Uterus (tissue), 4 donors: ENCODE measurements at places on chromosomes 12 and 14.
A peak's percentile ranks its signal among the peaks of the same experiment; 100 is the strongest.

- DNase-seq = no peak
Observed at GRCh38 chr14:80586131-80586530, 355.4 kb downstream of the CEP128 start.

DNA sequence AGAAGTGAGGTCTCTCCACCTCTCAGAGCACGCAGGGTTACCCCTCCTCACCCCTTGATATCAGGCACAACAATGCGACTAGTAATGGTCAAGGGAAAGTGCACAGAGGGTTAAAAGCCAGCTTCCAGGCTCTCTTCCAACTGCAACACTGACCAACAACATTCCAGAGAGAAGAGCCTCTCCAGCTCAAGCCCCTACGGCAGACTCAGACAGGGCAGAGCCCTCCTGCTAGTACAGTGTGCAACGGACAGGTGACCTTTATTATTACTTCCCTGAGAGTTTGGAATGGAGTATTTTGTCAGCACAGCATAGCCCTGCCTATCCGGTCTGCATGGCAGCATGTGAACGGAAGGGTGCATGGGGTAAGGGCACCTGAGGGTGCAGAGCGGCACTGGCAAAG is 73.0 kb downstream of the PTPN21 start:
- DNase-seq = no peak

DNA sequence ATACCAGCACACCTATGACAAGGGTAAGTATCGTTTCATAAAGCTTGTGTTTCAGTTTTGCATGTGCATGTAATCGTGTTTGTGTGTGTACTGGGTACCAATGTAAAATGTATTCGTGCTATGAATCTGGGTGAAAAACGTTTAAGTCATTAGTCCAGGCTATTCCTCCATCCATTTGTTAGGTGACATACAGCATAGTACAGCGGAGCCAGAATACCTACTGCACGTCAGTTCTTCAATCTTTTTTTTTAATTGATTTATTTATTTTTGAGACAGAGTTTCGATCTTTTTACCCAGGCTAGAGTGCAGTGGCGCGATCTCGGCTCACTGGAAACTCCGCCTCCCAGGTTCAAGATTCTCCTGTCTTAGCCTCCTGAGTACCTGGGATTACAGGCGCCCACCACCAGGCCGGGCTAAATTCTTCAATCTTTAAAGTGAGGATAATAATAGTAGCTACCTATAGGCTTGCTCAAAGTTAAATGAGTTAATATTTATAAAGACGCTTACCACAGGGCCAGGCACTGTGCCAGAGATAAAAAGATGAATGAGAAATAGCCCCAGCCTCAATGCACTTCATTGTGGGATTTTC is 661 bp upstream of the RPS26 start:
- no peak for DNase-seq

GRCh38 chr12:124595444-124595843 is 28.0 kb upstream of the NCOR2 start:
- DNase-seq = no peak

DNA sequence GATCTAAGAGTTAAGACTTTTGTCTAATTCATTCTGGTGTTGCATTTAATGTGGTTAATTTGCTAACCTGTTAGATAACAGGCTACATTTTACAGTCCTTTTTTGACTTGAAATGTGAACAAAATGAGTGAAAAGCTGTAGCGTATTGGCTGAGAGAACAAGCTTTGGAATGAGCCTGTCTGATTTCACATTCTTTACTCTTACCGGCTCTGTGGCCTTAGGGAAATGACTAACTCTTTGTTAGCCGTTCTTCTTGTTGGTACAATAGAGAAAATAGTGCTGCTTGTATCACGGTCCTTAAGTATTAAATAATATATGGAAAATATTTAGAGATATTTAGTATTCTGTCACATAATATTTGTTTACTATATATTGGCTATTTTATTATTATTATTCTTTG is 1.9 kb downstream of the MNAT1 start:
- no peak for DNase-seq

DNA sequence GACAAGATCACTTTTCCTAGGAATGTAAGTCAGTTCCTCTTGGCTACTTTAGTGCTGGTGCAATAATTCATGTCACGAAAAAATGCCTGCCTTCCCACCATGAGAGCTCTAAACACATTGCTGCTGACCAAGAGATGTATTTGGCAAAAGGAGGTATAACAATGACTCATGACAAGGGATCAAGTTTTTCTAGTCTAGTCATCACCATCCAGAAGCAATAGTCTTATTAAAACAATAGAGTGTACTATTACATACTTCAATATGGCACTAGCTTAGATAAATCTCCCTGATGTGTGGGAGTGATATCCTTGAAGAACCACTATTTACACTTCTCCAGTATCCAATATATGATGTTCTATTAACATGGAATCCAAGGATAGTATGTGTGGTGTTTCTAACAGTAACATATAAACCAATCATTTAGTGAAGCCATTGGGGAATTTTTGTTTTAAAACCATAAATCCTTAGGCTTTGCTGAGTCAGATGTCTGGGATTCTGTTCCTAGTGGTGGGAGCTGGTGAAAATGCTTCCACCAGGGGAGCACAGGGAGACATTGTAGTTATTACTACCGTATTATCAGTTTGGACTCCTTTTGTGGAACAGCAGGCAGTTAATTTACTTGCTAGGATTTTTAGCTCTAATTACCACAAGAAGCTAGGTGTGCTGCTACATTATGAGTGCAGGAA is 1387.5 kb downstream of the LRFN5 start:
- no peak for DNase-seq

DNA sequence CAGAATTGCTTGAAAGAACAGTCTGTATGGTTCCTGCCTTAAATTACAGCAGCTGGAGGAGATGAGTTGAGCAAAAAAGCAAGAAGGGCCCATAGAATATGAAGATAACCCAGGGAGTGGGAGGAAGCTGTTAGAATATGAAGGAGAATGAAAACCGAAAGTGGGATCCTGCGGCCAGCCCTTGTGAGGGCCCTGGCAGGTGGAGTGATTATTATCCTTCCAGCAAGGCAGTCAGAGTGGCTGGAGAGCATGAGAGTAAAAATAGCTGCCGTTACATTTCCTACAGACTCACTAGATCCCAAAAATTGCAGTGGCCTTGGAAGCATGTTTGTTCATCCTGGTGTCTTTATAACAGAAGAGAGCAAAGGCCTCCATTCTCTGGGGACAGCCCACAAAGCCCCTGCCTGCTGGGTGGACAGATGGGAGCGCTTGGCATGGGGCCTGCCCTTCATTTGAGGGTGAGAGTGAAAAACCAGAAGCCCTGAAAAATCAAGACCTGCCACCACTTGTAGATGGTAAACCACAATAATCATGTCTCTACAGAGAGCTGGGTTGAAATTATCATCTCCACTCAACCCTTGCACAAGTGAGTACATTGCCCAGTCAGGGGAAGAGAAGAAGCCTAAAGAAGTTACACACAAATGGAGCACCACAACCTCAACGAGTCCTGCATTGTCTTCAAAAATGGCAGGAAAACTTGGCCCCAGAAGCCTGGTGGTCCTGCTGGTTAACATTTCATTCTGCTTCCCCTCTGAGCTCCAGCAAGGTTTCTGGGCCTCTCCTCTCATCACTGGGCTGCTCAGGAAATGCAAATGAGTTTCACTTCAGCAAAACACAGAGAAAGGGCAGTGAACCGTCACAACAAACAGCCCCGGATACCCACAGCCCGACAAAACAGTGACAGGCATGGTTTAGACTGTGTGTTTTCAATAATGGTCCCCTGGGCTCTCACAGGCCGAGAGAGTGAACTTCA is 20.5 kb downstream of the ZDHHC22 start:
- no peak for DNase-seq

DNA sequence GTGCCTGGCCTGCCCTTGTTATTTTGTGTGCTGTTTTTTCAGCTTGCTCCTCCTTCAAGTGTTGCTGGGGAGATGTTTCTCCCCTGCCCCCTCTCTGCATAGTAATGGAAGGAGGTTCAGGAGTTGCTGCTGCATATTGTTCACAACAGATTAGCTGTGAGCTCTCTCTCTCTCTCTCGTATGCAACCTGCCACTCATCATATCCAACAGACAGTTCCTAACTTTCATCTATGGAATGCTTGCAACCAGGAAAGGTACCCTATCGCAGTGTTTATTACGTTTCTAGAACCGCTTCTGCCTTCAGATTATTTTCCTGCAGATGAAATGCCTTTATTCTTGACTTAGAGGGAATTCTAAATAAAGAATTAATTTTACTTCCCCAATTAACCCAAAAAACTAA is 372.9 kb downstream of the RMST start:
- DNase-seq = no peak

DNA sequence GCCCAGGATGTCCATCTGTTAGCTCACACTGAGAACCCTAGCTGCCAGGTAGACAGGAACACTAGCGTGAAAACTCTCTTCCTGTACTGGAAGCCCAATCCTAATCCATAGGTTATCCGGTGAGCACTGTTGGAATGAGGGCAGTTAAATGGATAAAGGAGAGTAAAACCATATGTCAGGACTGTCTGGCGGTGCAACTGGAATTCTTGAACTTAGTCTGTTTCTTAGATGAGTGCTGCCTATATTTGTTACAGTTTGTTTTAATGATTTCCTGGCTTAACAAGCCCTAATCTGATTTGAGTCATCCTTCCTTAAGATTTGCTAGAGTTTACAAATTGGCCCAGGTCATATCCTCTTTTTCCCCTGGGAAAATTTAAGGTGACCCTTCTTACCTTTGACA is 104.7 kb downstream of the ANO4 start:
- DNase-seq = no peak

GRCh38 chr14:74620497-74620921 is 8.5 kb upstream of the LTBP2 start:
- no peak for DNase-seq

DNA sequence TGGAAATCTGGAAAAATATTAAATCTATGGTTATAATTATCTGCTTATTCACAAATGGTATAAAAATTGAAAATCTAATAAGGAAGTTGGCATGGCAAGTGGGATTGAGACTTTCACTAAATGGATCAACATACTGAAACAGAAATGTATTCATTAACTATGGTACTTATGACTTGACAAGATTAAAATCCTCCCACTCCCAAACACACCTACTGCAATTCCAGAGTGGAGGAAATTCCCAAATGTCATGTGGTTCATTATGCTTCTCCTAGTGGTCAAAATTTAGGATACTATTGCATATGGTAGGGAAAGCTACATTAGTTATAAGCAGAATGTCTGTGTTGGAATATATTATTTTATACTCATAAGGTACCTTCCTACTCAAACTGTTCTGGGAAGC is 265.3 kb upstream of the PRICKLE1 start:
- DNase-seq = no peak

DNA sequence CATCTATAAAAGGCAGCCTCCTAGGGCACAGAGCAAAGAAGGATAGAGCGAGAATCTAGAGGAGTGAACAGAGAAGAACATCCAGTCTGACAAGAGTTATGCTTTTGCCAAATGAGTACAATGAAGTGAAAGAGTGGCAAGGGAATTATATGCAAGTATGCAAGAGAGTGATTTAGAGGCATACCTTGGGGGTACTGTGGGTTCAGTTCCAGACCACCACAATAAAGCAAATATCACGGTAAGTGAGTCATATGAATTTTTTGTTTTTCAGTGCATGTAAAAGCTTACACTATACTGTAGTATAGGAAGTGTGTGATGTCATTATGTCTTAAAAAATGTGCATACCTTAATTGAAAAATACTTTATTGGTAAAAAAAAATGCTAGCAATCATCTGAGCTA is 101.4 kb downstream of the SLC38A1 start:
- no peak for DNase-seq

- no peak for DNase-seq
Observed at GRCh38 chr14:24556756-24557155, 19.3 kb downstream of the CTSG start.

DNA sequence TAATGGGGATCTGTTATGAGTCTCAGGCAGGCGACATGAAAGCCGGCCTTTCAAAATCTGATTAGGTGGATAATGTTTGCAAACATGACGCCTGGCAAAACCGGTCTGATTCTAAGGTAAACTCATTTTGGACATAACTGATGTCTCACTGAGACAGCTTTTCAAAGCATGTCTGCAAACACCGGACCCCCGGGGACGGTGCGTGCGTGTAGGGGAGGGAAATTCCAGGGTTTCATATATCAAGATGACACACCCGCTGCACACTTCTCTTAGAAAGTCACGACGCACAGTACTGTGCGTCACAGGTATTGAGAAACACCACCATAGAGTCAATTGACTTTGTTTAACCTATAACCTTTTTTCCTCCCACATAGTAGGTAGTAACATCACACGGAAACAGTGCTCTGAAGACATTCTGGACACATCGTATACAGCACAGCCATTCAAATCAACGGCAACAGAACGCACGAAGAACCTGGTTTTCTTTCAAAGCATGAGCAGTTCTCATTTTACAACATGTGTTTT is 43.9 kb upstream of the TESC start:
- no peak for DNase-seq

GRCh38 chr14:73785336-73785833 is 66.2 kb upstream of the PTGR2 start:
- DNase-seq = peak; percentile 66
